ENCODE measurements at places on chromosomes 7 and 10. TPM values are rescaled to one million over a fixed set of nuclear protein-coding genes. Genes with fewer than 3 reads are reported as not detected.

GNGT1 gene
- total RNA-seq = not detected

MAT1A gene
- 0.04 TPM for total RNA-seq

SFTPA1 gene
- total RNA-seq = not detected

SPACDR gene
- 1.2 TPM for total RNA-seq

XRCC2 gene
- total RNA-seq = 3.5 TPM

PLEKHS1 gene
- 0.04 TPM for total RNA-seq

FFAR4 gene
- not detected for total RNA-seq

GIMAP8 gene
- 4.9 TPM for total RNA-seq

IGFBP1 gene
- total RNA-seq = 0.09 TPM

PON1 gene
- 0.31 TPM for total RNA-seq

IDE gene
- total RNA-seq = 16.4 TPM

COBL gene
- 60.6 TPM for total RNA-seq

STEAP1B gene
- total RNA-seq = 3.1 TPM

SYT15B gene
- 0.27 TPM for total RNA-seq

CHST3 gene
- total RNA-seq = 12.3 TPM

C10orf120 gene
- total RNA-seq = not detected

SLC26A3 gene
- total RNA-seq = not detected

ADCK2 gene
- 14.2 TPM for total RNA-seq

CUBN gene
- total RNA-seq = 2.0 TPM

PON3 gene
- total RNA-seq = 5.0 TPM

CFAP58 gene
- 0.22 TPM for total RNA-seq

SPDYE11 gene
- total RNA-seq = 0.04 TPM

ACTL6B gene
- total RNA-seq = not detected

ATRNL1 gene
- total RNA-seq = 7.1 TPM

ZNF12 gene
- 23.9 TPM for total RNA-seq

MYH16 gene
- not detected for total RNA-seq

SUN3 gene
- total RNA-seq = not detected

LIPJ gene
- 0.13 TPM for total RNA-seq

SPDYE3 gene
- total RNA-seq = not detected

SPDYE9 gene
- total RNA-seq = 0.04 TPM

UTF1 gene
- not detected for total RNA-seq

DLX6 gene
- not detected for total RNA-seq

TBX20 gene
- not detected for total RNA-seq

HTR5A gene
- total RNA-seq = not detected

TUBAL3 gene
- total RNA-seq = 0.09 TPM

OR2A7 gene
- total RNA-seq = 0.44 TPM

NOS3 gene
- 4.9 TPM for total RNA-seq

OPALIN gene
- not detected for total RNA-seq

AKR1C2 gene
- total RNA-seq = 10.9 TPM

PDE1C gene
- total RNA-seq = 4.5 TPM

NPM3 gene
- 72.7 TPM for total RNA-seq
